ENCODE measurements at places on chromosomes 5 and 9.

- peak; percentile 5 for DNase-seq
Measured at GRCh38 chr5:179732918-179733771, 523 bp downstream of the MAML1 start.

GRCh38 chr9:76932757-76933156 is 26.8 kb upstream of the PRUNE2 start:
- no peak for DNase-seq

- DNase-seq: no peak
Measured at GRCh38 chr5:103646698-103647614, 84.4 kb upstream of the NUDT12 start.

- DNase-seq: no peak
Measured at GRCh38 chr5:133824661-133825254, 143.7 kb downstream of the C5orf15 start.

Measured in NCI-H2081 (cell line).